ENCODE measurements at places on chromosomes 6 and 20.
A peak's percentile ranks its signal among the peaks of the same experiment; 100 is the strongest.

DNA sequence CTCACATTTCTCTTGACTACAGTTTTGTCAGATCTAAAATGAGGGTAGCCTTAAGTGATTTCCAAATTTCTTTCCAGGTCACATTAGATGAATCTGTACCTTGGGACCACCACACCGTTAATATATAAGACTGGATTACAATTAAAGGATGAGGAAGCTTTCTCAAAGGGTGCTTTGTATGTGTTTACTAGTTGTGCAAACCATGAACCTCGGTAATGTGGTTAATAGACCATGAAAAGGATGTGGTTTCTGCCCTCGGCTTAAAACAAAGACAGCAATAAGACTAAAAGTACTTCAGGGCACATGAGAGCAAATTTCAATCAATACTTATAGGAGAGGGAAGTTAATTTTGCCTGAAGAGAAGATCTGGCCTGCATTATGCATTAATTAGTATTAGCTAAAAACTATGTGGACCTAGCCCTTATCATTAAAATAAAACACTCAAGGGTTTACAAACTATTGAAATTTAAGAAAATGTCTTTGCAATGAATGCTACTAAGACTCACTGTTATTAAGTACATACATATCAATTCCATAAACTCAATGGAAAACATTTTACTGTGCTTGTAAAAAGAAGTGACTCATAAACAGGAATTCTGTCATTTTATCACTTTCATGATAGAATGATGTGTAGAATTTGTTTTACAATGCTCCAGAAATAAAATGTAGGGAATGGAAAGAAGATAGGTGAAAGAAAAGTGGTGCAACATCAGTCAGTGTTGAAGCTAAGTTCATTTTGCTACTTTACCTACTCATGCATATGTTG is 936 bp upstream of the TMX4 start:
- peak; percentile 56 for DNase-seq

DNA sequence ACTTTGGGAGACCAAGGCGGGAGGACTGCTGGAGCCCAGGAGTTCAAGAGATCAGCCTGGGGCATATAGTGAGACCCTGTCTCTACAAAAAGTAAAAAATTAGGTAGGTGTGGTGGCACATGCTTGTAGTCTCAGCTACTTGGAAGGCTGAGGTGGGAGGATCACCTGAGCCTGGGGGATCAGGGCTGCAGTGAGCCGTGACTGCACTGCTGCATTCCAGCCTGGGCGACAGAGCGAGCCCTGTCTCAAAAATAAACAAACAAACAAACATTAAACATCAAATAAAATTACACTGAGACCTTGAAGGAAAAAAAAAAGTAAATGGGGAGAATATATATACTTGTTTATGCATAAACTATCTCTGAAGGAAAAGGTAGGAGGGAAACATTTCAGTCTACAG is 387.8 kb downstream of the ZFAND3 start:
- DNase-seq, result no peak

DNA sequence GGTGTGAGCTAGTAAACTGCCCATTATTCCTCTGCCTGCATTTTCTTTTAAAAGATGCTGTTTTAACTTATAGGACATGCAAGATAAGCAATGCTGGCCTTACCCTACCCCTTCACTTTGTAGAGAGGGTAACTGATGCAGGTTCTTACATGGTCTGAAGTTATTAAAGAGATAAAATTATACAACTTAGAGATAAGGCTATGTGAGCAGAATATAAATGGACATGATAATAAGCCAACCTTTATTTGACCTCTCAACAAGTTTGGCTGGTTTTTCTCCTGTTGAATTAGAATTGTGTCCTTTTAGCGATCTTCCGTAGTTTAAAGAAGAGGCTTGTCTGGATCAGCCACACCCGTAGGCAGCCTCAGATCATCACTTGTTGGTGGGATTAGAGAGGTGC is 377.0 kb downstream of the BTBD3 start:
- no peak for DNase-seq

DNA sequence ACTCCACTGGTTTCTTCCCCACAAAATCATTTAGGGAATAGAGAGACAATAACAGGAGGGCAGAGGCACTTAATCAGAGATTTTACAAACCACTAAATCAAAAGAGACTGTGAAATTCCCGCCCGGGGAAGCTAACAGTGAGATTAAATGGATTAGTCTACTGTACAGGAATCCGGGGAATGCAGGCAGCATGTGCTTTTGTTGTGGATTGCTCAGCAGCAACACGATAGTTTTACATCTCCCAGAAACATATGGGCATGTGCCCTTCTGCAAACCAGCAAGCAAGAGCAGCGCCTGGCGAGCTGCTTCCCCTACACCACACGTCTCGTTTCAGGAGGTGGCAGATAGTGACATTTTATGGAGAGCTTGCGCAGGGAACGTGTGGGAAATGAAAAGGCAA is 382.3 kb downstream of the CD83 start:
- DNase-seq, result no peak

- DNase-seq, result no peak
Measured at GRCh38 chr6:31163922-31164321, 5.5 kb downstream of the TCF19 start.

GRCh38 chr6:96809119-96809518 is 28.2 kb downstream of the GPR63 start:
- no peak for DNase-seq

DNA sequence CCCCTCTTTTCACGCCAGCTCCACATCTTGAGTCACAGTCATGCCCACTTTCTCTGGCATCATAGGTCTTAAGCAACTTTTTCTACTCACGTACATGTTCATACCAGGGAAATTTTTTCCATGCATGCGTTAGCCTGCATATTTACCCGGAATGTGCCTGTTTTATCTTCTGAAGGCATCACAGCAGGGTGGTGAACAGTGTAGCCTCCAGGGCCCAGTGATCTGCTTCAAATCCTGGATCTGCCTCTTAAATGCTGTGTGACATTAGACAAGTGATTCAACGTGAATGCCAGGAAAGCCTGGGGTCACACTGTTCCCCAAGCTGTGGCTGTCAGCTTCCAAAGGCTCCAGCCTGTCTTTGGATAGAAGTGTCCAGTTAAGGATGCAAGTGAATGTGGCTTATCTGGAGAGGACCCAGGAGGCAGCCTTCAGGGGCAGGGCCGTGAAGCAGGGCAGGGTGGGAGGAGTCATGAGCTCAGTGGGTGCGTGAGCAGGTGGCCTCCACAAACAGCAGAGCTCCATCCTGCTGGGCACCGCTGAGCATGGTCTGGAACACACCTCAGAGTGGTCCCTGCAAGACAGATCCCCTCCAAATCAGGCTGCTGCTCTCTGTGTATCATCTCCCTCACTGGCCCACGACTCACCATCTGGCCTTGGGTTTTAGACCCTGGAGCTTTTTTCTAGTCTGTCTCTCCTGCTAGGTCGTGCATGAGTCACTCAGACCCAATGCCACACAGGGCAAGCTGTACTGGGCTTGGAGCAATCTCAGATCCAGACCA is 30.4 kb upstream of the CD93 start:
- no peak for DNase-seq

DNA sequence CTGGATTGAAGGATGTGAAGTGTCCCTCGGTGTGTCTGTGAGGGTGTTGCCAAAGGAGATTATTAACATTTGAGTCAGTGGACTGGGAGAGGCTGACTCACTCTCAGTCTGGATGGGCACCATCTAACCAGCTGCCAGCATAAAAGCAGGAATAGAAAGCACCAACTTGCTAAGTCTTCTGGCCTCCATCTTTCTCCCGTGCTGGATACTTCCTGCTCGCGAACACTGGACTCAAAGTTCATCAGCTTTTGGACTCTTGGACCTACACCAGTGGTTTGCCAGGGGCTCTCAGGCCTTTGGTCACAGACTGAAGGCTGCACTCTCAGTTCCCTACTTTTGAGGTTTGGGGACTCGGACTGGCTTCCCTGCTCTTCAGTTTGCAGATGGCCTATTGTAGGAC is 220.3 kb upstream of the LRFN2 start:
- no peak for DNase-seq

DNA sequence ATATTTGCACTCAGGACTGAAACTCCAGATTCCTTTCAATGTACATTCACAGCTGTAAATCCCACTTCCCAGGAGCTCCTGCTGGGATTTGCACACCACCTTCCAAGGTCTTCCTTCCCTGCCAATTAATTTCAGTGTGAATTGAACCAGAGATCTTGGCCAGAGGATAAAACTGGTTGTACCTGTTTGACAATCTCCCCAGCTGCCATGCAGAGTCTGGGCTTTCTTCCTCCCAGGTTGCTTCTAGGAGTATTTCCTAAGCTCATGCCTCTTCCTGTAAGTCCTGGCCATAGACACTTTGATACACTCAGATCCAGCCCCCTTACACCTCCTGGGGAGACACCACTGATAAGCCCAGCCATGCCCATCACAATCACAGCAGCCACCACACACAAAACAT is 15.6 kb downstream of the MAFB start:
- DNase-seq, result no peak

DNA sequence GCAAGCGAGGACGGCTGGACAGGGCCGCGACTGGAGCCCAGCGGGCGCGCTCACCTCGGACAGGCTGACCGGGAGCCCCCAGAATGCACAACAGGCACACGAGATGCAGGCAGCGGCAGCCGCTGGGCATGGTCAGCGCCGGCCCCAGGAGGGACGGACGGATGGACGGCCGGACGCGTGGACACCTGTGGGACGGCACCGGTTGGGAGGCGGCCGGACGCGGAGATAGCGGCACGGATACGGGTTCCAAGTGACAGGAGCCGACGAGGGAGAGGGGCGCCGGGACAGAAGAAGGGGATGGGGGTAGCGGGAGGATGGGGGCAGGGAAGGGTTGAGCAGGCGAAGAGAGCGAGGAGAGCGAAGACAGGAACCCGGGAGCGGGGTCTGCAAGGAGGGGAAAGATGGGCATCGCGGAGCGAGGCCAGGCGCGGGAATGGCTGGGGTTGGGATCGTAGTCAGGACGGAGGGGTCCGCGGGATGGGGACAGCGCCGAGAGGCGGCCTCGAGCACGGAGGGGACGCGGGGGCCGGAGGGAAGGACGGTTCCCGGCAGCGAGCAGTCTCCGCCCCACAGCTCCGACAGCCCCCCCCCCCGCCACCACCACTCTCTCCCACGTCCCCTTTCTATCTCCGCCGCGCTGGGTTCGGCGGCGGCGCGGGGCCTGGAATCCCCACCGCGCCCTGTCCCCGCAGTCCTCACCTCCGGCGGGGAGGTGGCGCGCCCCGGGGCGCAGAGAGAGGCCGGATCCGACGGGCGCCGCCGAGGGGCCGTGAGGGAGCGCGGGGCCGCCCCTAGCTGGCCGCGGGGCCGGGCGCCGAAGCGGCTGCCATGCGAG is 435 bp downstream of the DLK2 start:
- peak; percentile 4 for DNase-seq

DNA sequence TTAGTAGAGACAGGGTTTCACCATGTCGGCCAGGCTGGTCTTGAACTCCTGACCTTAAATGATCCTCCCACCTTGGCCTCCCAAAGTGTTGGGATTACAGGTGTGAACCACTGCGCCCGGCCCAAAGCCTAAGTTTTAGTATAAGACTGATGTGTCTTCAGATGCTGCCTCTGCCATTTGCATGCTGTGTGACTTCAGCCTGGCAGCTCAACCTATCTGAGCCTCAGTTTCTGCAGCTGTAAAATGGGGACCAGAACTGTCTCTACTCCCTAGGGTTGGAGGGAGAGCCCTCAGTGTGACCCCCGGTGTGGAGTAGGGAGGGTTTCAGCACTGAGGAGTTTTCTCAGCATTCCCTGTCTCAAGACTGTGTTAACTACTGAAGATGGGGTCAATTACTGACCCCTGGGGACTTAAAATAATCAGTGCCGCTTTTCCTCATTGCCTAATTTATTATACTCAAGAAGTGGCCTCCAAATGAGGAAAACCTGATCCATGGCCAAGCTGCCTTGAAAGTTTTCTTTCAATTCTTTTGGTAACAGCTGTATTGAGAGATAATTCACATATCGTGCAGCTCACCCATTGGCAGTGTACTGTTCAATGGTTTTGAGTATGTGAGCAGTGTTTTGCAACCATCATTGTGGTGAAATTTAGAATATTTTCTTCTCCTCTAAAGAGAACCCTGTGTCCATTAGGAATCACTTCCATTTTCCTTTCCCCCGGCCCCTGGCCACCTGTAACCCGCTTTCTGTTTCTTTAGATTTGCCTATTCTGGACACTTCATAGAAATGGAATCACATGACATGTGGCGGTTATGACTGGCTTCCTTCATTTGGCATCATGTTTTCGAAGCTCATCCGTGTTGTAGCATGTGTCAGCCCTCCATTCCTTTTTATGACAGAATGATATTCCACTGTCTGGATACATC is 64.8 kb downstream of the PHACTR3 start:
- DNase-seq, result no peak

GRCh38 chr20:35607003-35607735 is 8.5 kb upstream of the SPAG4 start:
- DNase-seq, result no peak

DNA sequence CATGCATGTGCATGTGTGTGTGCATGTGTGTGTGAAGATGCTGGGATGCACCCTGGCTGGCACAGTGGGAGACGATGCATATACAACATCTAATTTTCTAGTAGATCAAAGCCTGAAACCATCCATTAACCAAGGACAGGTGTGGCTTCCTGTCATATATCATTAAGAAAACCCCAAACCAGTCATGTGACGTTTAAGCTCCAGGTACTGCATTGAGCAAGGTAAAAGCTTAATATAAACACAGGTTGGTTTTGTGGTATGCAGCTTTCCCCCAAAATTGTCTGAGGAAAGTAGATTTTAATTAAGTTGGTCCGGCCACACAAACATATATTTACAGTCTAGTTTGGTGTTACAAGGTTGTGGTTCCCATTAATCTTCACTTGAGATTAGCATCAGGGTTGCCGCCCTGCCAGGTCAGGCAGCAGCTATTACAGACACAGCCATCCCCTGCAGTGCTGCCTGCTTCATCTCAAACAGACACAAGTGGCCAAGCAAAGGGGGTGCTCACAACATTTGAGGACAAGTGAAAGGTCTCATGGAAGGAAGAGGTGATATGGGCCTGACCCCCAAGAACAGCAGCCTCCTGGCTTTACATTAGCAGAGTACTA is 48.6 kb upstream of the NAA20 start:
- DNase-seq, result peak; percentile 25

DNA sequence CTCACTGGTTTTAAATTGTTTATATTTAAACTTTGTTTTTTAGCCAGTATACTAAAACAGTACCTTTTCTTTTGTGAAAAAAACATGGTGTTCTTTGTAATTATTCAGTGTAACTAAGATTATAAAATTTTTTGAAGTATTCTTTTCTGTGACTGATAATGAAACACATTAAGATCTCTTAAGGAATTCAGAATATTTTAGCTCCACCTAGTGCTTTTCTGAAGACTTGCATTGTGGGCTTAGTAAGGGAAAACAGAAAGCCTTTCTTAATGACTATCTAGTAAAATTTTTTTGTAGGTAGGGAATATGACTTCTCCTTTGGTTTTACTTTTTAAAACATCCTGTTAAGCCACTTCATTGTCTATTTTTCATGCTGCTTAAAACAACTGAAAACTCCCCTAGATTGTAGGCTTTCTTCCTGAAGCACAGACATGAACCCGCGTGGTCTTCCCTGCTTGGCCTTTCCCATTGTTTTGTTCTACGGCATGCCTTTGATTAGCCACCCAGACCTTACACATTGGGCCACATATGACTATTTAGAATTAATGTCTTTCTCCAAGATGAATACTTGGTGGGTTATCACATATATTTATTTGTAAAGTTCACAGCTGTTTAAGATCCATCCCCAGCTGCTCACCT is 72.1 kb downstream of the AFDN start:
- no peak for DNase-seq

Measured in CD4-positive, alpha-beta T cell treated with Interleukin-6 at 100 ng/mL for 8 hours (primary cell).